ENCODE measurements at places on chromosomes 2 and 18. TPM values are rescaled to one million over a fixed set of nuclear protein-coding genes. Genes with fewer than 3 reads are reported as not detected.

Gene KIAA2012
- polyA plus RNA-seq, result not detected

Gene CRYGC
- not detected for polyA plus RNA-seq

Gene FIGN
- 1.8 TPM for polyA plus RNA-seq

Gene PRKCE
- 31.5 TPM for polyA plus RNA-seq

Gene CCDC148
- 0.04 TPM for polyA plus RNA-seq

Gene TTLL4
- 26.7 TPM for polyA plus RNA-seq

Gene LOXHD1
- not detected for polyA plus RNA-seq

Gene FEV
- polyA plus RNA-seq, result not detected

Gene SLC4A5
- 0.21 TPM for polyA plus RNA-seq

Gene TUBB8B
- 0.33 TPM for polyA plus RNA-seq

Gene EVX2
- not detected for polyA plus RNA-seq

Gene YES1
- 12.6 TPM for polyA plus RNA-seq

Gene FANCL
- 10.3 TPM for polyA plus RNA-seq

Gene PIEZO2
- 1.7 TPM for polyA plus RNA-seq

- no peak for DNase-seq
Measured at GRCh38 chr2:50098242-50098641, 933.7 kb downstream of the NRXN1 start.

DNA sequence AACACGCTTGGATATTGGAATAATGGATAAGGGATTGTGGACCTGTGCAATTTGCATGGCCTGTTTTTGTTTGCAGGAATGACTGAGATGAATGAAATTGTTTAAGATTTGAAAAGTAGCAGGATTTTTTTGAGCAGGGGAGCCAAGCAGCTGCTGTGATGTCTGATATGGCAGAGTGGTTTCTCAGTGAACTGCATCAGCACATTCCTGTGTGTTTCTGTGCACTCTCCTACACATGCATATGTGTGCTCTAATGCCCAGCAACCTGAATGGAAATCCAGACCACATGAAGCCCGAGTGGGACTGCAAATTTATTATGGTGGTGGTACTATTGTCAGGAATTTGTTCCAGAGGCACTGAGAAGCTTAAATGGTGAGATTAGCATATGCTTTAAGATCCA, 161.7 kb downstream of the PARD3B start:
- DNase-seq, result no peak

DNA sequence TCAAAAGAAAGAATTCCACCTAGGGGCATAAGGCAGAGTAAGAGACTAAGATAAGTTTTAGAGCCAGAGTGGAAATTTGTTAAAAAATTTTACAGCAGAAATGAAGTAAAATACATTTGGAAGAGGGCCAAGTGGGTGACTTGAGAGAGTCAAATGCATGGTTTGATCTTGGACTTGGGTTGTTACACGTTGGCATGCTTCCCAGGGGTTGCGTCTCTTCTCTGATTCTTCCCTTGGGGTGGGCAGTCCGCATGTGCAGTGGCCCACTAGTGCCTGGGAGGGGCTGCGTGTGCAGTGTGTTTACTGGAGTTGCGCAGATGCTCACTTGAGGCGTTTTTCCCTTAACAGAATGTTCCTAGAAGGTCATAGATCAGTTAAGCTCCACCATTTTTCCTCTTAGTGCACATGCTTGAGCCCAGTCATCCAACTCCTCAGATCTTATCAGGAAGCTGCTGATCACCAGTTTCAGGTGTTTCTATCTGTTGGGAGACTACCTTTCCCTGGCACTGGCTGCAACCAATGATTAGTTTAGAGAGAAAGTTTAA, 13.1 kb downstream of the SEH1L start:
- no peak for DNase-seq

DNA sequence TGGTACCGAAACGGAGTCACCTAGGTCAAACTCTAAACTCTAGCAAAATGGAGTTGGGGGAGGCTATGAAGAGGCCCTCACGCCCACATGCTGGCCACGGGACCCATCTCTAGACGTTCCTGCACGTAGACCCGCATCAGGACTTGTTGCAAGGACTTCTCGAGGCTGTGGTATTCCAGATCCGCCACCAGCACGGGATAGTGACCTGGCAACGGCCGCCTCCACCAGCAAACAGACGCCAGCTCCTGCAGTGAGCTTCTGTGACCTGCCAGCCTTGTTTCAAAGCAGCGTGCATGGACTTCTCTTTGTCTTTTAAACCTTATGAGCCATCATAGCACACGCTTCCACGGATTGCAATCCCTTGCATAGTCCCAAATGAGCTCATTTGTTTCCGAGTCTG, 40.3 kb upstream of the RALBP1 start:
- DNase-seq, result no peak

DNA sequence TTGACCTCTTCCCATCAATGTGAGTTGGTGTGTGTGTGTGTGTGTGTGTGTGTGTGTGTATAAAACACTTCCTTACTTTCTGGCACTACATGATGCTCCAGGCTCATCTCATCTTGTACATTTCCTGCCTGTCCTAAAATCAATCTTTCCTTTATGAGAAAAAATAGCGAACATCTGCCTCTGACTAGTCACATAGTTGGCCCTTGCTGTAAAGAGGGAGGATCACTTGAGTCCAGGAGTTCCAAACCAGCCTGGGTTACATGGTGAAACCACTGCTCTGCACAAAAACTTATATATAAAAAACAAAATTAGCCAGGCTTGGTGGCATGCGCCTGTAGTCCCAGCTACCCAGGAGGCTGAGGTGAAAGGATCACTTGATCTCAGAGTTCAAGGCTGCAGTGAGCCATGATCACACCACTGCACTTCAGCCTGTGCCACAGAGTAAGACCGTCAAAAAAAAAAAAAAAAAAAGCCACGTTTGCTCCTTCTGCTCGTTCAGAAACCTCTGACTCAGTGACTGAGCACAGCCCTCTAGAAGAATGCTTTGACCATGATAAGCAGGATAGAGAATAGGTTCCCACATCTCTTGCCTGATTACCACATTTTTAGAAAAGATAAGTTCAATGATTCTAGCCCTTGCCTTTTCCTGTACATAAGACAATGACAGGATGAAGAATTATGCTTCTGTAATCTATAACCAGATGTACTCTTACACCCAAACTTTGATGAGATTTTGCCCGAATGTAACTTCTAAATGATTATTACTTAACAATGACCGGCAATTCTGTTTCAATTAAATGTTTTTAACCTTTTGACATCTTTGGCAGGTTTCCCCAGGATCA, 45.2 kb upstream of the ST3GAL5 start:
- DNase-seq, result peak; percentile 79

GRCh38 chr2:173763641-173764040, 201.5 kb downstream of the SP3 start:
- no peak for DNase-seq

DNA sequence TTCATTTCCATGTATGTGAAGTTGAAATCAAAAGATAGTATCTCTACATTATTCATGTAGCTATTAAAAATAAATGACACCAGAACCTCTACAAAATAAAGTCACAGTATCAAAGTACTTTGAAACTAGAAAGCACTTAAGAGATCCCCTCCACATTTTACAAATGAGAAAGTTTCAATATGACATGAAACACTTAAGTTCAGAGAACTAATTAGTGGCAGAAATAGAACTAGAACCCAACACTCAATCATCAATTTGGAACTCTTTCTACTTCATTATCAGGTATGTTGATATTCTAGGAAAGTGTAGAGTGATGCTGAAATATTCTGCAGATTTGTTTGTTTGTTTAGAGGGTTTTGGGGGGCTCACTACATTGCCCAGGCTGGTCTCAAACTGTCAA, 145.6 kb downstream of the MEMO1 start:
- no peak for DNase-seq

DNA sequence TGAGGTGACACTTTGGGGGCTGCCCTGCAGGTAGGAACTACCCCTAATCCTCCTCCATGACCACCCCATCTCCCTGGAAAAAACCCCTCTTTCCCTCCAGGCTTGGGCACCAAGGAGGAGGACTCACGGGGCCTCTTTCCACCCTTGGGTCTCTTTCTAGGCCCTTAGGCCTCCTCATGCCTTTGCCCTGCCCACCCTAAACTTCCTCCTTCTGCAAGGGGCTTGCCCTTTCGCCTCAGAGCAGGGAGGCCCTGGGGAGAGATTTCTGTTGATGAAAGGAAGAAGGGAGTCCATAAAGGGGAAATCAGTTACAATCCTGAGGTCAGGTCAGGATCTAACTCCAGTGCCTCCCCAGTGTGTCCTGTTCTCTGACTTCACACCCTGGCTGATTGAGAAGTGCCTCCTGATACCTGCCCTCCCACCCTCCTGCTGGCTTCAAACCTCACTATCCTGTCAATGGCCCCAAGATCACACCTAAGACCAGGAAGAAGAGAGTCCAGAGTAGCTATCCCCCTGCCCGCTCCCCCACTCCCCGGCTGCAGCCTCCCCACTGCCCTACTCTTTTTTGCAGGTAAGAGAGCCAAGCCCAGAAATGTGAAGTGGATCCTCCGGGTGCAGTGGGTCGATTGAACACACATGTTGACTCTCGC, 16.7 kb upstream of the TNS1 start:
- DNase-seq, result no peak

DNA sequence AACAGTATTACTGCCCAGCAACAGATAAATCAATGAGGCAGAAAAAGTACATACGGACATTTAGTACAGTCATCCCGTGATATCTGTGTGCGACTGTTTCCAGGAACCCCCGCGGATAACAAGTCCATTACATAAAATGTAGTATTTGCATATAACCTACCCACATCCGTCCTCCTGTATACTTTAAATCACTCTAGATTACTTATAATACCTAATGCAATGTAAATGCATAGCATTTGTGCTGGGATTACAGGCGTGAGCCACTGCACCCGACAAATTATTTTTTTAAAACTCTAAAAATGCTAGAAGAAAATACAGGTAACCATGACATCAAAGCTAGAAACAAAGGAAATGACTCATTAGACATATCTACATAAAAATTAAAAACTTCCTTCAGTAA, 91.6 kb downstream of the FAM161A start:
- DNase-seq, result no peak

GRCh38 chr2:180010701-180011100, 3.6 kb upstream of the CWC22 start:
- DNase-seq, result peak; percentile 34

DNA sequence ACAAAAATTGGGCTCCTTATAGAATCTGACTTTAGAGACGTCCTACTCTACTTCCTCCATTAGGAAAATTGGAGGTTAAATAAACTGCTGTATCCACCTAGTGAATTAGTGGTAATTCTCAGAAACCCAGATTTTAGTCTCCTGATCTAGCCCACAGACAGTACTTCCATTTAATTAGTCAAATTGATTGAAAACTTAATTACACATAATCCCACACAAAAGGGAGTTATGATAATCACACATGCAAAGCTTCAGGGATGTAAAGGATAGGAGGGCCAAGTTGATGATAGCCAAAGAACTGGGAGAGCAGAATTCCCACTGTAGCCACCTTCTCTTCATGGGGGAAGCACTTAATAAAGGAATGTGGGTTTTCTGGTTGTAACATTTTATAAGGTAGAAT, 471.9 kb downstream of the TMEM182 start:
- DNase-seq, result no peak

GRCh38 chr2:153354377-153354776, 124.2 kb downstream of the RPRM start:
- DNase-seq, result no peak

GRCh38 chr2:42918671-42919318, 126.4 kb upstream of the HAAO start:
- no peak for DNase-seq

GRCh38 chr2:3494984-3495666, 24.2 kb downstream of the ADI1 start:
- DNase-seq, result no peak

GRCh38 chr2:54372361-54372760, 83.8 kb upstream of the SPTBN1 start:
- DNase-seq, result no peak

DNA sequence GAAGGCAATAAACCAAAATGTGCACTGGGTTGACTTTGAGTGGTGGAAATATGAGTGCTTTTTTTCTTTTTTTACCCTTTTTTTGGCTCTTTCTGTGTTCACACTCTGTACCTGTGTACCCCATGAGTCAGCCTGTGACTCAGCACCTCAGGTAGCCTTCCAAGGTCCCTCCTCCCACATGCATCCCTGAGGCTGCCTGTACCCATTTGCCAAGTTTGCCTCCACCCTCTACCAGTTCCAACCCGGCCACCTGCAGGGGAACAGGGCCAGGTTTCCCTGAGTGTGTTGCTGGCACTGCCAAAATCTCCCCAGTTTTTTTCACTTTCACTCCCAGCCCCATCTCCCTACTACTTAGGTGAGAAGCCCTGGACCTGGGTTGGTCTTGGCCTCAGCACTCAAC, 14.0 kb downstream of the CXCR1 start:
- DNase-seq, result no peak

DNA sequence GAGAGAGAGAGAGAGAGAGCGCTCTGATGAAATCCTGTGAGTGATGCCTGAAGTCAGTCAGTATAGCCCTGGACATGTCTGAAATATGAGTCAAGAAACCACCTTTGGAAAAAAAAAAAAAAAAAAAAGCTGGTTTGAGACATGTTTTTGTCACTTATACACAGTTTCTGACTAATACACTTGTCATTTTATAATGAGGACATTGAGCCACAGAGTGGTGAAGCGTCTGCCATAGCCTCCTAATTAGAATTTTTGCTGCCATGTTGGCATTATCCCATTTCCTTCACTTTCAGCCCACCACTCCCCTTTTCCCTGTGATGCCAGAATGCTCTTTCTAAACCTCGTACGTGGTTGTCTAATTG, 15.7 kb upstream of the MYO3B start:
- no peak for DNase-seq

DNA sequence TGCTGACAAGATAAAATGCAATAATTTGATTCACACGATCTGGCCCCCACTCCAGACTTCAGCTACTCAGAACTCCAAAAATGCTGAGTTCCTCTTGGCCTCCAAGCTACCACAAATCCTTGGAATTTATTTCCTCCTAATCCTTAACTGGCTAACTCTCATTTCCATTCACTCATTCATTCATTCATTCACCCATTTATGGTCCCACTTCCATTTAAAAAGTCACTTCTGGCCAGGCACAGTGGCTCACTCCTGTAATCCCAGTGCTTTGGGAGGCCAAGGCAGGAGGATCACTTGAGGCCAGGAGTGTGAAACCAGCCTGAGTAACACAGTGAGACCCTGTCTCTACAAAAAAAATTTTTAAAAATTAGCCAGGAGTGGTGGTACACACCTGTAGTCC, 12.5 kb downstream of the SOS1 start:
- no peak for DNase-seq

- DNase-seq, result no peak
Measured at GRCh38 chr2:134491022-134491421, 227.8 kb downstream of the TMEM163 start.

DNA sequence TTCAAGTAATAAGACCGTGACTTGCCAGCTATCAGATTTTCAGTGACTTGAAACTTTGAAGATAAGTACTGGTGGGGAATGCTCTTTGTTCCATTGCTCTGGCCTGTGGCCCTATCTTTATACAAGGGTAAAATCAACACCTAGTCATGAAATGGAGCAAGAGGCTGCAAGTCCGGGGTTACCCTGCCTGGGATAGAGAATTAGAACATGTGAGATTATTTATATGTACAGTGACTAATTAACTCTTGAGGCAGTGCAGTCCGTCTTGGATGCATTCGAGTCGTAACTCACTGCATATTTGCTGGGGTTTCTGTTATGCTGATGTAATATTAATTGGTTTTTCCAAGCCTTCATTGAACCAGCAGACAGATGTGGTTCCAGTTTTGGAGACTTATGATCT, 105.8 kb upstream of the LYPD6 start:
- no peak for DNase-seq

- no peak for DNase-seq
Measured at GRCh38 chr2:193253014-193253530, 1058.3 kb upstream of the TMEFF2 start.

GRCh38 chr2:25365241-25365640, 23.5 kb upstream of the DNMT3A start:
- no peak for DNase-seq
